ENCODE measurements at places on chromosomes 7 and 10.

GRCh38 chr7:139205843-139206242 is 25.2 kb upstream of the UBN2 start:
- DNase-seq: no peak

DNA sequence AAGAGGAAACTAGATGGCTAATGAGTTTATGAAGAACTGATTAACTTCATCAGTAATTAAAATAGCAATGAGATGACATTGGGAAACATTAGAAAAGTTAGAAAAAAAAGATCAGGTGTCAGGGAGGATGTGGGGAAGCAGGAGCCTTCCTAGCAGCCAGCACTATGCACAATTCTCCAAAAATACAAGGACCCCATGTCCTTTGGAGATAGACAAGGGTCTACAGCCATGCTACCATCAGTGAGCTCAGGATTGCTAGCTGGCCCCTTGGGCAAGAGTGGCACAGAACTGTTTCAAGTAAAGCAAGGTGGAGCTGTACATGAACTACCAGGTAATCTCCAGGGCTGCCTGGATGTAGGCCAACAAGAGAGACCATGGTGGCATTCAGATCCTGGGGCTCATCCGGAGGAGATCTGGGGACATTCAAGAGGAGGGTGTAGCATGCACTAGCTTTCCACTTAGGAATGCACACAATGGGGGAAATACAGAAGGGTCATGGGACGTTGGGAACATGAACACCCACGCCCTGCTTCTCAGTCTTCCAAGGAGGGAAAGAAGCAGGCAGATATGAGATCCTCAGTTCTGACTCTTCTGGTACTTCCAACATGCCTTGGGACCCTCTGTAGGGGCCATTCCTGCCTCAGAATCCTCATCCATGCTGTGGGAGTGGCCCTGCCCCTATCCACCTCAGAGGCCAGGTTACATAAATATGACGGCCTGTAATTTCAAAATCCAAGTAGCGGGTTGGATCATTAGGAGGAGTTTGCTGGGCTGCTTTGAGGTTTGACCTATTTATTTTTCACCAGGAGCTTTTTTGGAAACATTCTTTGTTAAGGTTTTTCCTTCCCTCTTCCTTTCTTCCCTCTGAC is 82.2 kb upstream of the HABP2 start:
- no peak for DNase-seq

- no peak for DNase-seq
Measured at GRCh38 chr10:22727663-22728062, 13.3 kb upstream of the PIP4K2A start.

DNA sequence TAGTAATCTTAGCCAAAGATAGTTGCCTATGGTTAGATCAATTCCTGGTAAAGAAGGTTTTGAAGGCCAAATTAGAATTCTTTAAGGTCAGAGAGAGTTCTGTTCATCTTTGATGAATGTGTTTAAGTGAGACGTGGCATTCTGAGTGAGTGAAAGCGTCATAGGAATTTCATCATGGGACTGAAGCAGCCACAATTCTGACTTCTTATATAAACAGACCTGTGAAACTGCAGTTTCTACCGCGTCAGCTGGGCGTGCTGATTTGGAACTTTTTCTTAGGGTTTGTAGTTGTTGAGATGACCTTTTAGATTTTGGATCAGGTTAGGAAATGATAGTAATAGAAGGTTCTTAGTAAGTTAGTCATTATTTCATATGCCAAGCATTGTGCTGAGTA is 103.8 kb downstream of the CNNM2 start:
- no peak for DNase-seq

DNA sequence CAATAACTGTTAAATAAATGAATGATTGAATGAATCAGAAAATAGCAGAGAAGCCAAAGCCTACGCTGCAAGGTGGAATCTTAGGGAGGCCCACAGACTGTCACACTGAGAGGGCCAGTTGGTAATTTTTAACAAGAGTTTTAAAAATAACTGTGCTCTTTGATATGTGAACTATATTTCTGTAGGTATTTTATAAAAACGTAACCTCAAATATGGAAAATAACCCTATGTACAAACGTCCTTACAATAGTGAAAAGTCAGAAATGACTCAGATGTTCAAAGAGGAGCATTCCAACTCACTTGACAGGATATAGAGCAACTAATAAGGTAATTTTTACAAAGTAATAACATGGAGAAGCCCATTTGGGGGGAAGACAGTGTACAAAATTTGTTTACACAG is 18.9 kb upstream of the TMEM273 start:
- no peak for DNase-seq

DNA sequence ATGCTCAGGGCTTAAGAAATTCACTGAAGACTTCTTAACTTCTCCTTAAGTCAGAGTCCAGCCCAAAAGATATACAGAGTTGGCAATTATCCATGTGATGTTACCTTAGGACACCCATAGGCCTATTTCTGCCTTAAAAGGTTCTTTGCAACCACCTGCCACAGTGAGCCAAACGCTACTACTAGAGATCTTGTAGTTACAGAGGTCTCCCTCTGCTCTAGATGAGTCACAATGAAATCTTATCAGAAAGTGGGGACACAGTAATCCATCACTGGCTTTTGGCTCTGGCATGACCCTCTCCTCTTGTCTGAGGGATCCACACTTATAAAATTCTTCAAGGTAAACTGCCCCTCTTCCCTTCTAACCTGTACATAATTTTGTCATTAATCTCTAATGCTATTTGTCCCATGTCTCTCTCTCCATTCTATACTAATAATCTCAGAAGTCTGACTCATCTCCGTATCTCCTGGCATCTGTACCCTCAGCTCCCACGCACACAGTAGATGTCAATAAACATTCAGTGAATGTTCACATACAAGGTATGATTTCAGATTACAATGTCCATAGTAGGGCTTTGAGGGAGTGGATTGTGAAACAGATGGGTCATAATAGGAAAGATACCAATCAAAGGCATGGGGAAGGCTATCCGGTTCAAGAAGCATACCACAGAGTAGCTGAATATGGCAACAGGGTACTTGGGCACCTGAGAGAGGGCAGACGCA is 112.1 kb downstream of the SGMS1 start:
- DNase-seq: peak; percentile 8

DNA sequence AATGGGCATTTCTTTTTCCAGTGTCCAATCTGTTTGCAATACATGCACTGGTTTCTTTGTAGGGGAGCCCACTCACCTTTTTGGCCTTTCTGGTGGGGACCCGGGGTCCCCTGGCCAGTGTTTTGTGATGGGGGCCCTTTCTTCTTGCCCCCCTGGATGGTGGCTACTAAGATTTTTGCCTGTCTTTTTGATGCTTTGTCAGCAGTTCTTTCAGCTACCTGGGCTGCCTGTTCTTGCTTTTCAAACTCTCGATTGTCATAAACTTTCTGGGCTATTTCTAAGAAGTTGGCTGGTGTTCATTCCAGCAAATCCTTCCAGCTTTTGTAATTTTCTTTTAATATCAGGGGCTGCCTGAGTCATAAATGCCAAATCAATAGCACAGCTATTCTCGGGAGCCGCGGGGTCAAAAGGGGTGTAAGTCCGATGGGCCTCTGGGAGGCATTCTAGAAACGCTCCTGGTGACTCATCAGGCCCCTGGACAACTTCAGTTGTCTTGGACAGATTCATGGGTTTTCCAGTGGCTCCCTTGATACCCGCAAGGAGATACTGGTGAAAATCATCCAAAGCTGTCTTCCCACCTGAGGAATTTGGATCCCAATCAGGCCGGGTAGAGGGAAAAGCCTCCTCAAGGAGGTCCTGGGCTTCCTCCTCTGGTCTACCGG is 79.0 kb downstream of the PRR15 start:
- DNase-seq: no peak

- DNase-seq: no peak
Measured at GRCh38 chr7:73905360-73905759, 44.4 kb downstream of the TMEM270 start.

DNA sequence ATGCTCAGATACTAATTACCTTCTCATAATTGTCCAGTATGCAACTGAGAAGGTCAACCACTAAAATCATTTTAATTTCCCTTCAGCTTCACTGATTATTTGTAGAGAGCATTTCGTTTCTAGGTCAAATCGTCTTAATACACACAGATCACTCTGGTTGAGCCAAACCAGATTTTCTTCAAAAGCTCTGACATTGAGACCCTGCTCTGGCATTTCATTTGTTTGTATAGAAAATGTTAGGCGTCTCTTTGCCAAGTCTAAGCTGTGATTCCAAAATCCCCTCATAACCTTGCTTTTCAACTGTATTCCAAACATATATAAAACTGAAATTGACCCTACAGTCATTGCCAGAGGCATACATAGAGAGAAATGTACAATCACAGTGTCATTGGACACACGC is 520.0 kb downstream of the CNTNAP2 start:
- no peak for DNase-seq

DNA sequence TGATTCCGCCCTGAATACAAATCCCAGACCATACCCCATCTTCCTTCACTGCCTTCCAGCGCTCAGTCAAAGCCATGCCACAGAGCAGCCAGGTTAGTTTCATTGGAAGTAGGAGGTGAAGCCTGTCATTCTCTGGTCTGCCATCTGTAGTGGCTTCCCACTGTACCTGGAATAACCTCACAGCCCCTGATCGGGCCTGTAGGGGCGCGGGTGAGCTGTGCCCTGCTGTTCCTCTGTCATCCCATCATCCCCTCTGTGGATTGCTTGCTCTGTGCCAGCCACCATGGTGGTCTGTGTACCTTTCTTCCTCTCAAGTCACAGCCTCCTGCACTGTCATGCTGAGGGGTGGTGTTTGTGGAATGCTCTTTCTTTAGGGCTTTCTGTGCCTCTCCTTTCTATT is 155.1 kb downstream of the ZNF22 start:
- no peak for DNase-seq

GRCh38 chr10:44467090-44467489 is 82.2 kb upstream of the CXCL12 start:
- DNase-seq: no peak

GRCh38 chr10:8035006-8035640 is 19.4 kb upstream of the GATA3 start:
- no peak for DNase-seq

DNA sequence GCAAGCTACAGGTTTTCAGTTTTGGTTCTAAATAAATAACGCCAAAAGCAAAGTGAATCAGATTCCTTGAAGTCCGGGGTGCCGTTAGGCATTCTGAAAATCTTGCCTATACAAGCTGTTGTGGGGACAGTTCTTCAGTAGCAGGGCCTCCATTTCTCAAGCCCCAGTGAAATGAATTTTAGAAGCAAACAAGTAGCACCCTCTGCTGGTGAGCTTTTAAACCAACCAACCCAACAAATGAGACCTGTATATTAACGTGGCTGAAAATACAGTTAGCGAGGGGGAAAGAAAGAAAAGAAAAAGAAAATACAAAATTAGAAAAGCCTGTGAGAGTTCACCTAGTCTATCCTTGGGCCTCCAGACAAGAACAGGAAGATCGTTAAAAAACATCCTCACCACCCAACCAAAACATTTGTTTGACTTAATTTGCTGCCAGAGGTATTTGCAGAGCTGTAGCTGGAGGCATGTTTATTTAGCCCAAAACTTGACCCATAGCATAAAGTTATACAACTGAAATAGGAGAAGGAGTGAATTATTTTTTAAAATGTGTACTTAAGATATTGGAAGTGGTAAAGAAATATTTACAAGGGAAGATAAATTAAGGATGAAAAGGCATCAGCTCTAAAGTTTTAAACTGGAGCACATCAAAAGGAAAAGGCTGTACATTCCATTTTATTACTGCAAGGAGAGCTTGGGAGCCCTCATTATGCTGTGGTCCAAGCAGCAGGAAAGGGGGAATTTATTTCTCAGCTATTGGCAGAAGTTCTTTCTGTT is 98.9 kb downstream of the DYNC1I1 start:
- peak; percentile 52 for DNase-seq

DNA sequence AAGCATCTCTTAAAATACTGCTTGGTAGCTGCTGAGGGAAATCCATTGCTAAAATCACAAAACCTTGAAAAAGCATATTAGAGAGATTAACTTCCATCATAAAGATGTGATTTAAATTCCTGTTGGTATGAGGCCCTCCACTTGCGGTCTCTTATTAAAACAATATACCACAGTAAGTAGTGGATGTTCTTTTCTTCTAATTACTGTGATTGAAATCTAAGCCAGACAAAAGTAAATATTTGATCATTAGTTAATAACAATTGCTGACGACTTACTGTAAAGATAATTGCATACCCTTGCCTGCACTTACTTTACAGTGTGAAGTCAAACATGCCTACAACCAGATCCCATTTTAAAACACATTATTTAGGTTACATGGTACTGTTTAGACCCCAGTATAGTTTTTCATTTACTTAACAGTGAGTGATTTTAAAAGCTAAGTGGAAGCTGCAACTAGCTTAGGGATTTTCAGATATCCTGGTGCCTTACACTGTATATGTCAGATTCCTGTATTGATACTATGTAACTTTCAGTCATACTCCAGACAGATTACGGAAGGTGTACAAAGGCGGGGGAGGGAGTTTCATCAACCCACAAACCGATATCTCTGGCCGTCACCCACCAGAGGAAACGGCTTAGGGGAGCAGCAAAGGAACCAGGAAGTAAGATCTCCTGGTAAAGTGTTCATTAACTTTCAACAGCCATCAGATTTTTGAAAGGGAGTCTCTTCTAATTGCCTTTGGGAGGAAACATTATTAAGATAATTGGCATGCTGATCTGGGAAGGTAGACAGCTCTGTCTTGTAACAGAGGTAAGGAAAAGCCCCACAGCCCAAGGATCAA is 986 bp downstream of the NRP1 start:
- peak; percentile 58 for DNase-seq

DNA sequence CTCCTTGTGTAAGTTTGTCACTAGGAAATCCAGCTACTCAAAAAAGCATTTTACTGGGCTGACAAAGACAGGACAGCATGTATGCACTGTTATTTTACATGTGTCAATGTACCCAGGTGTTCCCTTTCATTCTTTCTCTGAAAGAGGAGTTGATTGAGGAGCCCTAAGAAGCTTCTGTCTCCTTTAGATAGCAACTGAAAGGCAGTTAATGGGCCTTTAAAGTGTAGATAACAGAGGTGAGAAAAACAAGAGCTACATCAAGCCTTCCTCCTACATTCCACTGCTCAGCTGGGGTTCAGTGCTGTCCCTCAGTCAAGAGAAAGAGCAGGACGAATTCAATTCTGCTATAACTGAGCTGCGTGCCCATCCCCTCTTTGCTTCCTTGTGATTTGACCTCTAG is 12.8 kb upstream of the WIPF3 start:
- DNase-seq: no peak

- peak; percentile 91 for DNase-seq
Measured at GRCh38 chr10:30493609-30494530, 59.9 kb downstream of the MAP3K8 start.

GRCh38 chr10:122282253-122282671 is 11.2 kb downstream of the BTBD16 start:
- DNase-seq: peak; percentile 99

- DNase-seq: peak; percentile 33
Measured at GRCh38 chr7:85851571-85852193, 664.8 kb upstream of the SEMA3D start.

GRCh38 chr7:42734568-42734967 is 177.3 kb downstream of the C7orf25 start:
- no peak for DNase-seq

GRCh38 chr10:7483848-7484247 is 73.0 kb upstream of the SFMBT2 start:
- no peak for DNase-seq
